ENCODE measurements at places on chromosomes 13 and 19.

GRCh38 chr13:81406639-81407292 is 1065.8 kb upstream of the SPRY2 start:
- no peak for DNase-seq

GRCh38 chr13:62296812-62297211 is 881.2 kb upstream of the PCDH20 start:
- DNase-seq: no peak

- DNase-seq: no peak
Measured at GRCh38 chr19:518598-519231, 11.4 kb downstream of the TPGS1 start.

GRCh38 chr19:33698576-33699435 is 77.1 kb downstream of the CHST8 start:
- DNase-seq: no peak

GRCh38 chr13:102586615-102587014 is 10.2 kb upstream of the TPP2 start:
- DNase-seq: no peak

GRCh38 chr19:31135841-31136240 is 213.4 kb downstream of the TSHZ3 start:
- DNase-seq: no peak

- DNase-seq: no peak
Measured at GRCh38 chr13:26185720-26186117, 36.4 kb downstream of the RNF6 start.

DNA sequence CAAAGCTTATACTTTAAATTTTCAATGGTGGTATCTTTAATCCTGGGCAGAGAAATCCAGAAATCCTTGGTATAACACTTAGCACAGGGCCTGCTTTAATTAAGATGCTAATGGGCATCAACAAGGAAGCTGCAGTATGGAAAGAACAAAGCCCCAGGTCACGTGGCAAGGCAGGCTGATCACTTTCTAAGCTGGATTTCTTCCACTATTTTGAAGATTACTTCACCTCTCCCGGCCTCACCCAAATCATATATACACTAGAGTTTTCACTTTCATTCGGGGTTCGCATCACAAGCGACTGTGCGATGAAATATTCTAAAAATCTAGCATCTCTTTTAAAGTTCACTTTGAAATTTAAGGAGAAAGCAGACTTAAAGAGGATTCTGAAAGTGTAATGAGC is 71.8 kb downstream of the STARD13 start:
- DNase-seq: no peak

GRCh38 chr13:111315347-111315995 is 5.0 kb upstream of the TEX29 start:
- no peak for DNase-seq

DNA sequence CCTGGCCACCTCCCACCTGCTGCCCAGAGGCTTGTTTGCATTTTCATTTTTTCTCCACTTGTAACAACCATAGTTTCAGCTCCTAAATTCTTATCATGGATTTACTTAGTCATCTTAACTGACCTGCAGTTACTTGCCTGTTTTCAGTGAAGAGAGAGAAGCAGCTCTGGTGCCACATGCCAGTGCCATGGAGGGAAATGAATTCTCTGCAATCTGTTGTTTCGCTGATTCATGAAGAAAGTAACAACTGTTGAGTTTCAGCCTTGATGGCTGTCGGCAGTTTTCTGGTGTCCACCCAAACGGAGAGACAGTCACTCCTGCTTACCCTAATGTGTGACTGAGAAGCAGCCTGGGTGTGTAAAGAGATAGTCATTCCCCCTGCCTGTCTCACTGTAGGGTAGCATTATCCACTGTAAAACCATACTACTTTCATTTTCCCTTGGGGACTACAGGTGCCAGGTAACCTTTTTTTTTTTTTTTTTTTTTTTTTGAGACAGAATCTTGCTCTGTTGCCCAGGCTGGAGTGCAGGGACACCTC is 116.1 kb downstream of the DNAJC3 start:
- no peak for DNase-seq

DNA sequence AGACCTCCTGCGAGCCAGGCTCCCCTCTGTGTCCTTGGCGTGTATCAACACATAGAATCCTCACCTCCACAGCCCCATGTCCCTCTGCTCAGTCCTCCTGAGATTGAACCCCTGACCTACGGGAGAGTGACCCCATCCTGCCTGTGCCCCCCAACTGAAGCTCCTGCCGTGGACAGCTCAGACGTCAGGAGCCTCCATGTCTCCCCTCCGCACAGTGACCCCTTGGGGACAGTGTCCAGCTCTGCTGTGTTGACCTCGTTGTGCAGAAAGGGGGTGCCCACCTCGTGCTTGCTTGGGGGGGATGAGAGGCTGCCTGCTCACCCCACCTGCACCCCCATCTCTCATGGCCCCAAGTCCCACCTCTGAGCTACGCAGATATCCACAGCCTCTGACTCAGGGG is 490 bp upstream of the SIGLEC9 start:
- no peak for DNase-seq

GRCh38 chr13:72346716-72347115 is 380.7 kb downstream of the MZT1 start:
- no peak for DNase-seq

DNA sequence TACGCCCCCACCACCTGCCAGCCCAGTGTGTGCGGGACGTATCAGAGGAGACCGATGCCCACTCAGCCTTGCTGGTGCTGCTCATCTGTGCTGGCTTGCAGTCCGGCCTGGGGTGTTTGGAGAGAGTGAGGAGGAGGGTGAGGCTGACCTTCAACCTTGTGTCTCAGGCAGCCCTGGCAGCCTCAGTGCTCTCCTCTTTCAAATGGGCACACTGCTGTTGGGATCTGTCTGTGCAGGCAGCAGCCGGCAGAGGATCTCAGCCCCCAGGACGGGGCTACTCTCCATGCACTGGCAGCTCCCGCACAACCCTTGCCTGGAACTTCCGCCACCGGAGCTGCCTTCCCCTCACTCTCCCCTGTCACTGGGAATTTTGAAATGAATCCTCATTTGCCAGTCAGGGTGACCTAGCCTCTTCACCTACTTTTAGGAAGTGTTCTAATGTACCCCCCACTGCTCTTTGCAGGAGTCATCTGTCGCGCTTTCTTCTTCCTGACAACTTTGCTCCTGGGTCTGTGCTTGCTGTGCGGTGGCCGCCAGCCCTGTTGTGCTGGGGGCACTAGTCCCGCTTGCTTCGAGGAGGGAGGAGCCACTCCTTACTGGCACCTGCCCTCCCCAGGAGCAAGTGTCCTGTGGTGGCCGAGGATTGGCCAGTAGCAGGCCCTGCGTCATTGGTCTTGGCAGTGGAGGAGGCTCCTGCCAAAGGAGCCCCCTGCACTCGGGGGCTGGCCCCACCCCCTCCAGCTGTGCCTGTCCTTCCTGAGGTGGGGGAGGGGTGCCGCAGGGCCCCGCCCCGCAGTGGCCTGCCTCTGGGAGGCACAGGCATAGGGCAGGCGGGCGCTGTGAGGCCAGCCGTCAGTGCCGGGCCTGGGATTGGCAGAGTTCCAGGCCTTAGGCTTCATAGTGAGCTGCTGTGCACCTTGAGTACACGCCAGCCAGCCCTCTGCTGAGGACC is 53.4 kb downstream of the TSSK6 start:
- DNase-seq: peak; percentile 50

DNA sequence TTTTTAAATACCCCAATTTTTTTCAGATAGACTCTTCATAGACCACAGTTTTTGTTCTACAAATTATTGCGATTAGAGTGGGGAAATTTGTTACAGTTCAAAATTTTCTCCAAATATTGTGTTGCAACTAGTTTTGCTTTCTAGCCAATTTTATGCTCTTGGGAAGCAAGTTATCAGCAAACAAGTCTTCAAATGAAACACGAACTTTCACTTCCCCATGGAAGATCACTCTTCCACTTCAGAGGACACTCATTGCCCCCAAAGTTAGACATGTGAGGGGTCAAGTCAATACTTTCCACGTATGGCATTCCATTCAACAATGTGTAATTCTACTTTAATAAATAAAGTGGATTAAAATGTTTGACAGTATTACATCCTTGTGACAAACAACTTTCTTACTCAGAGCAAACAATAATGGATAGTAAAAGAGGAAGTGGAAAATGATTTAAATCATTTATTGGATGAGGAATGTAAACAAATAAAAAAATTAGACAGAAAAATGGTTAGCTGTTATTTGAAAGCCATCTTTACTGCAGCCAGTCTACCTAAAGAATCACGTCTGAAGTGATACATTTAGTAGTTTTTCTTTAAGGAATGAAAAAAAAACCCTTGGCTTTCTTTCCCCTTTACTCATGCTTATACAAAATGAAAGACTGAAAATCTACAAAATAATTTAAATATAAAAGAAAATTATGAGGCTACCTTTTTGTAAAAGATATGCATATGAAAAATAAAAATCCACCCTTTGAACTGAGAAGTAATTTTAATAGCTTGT is 41.2 kb upstream of the TNFSF11 start:
- DNase-seq: no peak

- DNase-seq: no peak
Measured at GRCh38 chr13:97921176-97921816, 32.2 kb upstream of the IPO5 start.

DNA sequence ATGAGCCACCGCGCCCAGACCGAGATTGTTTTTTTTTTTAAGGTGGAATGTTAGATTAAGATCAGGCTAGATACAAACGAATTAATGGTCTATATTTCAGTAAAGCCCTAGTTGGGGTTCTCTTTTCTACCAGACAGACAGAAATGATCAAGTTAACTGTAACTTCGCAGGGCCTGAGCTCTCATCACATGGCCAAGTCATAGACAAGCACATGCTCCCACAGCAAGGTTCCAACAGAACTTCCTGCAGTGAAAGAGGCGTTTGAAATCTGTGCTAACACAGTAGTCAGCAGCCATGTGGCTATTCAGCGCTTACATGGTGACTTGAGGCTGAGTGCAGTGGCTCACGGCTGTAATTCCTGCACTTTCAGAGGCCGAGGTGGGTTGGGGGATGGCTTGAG is 34.7 kb upstream of the SEMA6B start:
- DNase-seq: no peak

GRCh38 chr19:41233748-41234240 is 14.8 kb downstream of the AXL start:
- DNase-seq: no peak

- peak; percentile 43 for DNase-seq
Measured at GRCh38 chr19:57819475-57820148, 4.9 kb upstream of the ZNF552 start.

GRCh38 chr13:113461022-113461751 is 7.9 kb upstream of the ADPRHL1 start:
- DNase-seq: no peak

GRCh38 chr13:49840266-49840665 is 47.8 kb upstream of the KPNA3 start:
- no peak for DNase-seq

- DNase-seq: no peak
Measured at GRCh38 chr19:22627526-22627925, 6.6 kb upstream of the ZNF492 start.

DNA sequence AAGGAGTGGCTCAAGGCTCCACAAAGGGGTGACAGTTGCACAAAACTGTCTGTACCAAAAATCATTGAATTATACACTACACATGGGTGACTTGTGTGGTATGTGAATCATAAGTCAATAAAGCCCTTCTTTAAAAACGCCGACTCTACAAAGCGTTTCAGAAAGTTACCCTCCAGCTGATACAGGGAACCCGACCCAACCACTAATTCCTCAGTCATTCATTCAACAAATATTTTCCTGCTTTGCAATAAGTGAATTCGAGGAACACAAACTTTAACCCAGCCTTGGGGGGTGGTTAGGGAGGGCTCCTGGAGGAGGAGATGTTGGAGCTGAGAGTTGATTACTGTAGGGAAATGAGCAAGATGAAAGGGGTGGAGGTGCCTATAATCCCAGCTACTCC is 32.0 kb downstream of the LTBP4 start:
- DNase-seq: no peak

DNA sequence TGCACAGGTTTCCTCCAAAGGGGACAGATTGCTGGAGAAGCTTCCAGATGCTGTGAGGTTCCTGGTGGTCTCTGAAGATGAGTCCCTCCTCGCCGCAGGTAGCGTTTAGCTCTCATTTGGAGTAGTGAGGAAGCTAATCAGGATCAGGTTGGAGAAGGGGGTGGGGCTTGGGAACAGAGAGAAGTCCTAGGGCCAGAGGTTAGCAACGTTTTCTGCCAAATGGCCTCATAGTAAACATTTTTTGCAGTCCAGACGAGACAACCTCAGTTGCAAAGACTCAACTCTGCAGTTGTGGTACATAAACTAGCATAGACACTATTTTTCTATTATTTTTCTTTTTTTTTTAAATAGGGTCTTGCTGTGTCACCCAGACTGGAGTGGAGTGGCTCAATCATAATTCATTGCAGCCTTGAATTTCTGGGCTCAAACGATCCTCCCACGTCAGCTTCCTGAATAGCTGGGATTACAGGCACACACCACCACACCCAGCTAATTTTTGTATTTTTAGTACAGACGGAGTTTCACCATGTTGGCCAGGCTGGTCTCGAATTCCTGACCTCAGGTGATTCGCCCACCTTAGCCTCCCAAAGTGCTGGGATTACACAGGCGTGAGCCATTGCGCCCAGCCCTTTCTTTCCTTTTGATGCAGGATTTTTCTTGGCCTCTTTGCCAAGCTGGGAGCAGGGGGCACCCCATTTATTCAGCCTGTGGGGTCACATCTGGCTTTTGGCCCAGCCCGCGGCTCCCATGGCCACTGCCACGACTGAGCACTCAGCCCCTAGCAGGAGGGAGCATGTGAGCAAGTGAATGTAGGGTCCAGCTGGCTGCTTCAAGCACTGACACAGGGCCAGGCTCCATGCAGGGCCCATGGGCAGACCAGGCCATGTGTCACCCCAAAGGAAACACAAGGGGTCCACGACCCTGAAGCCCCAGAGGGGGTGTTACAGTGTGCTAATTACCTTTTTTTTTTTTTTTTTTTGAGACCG is 34.4 kb upstream of the SIN3B start:
- DNase-seq: no peak

DNA sequence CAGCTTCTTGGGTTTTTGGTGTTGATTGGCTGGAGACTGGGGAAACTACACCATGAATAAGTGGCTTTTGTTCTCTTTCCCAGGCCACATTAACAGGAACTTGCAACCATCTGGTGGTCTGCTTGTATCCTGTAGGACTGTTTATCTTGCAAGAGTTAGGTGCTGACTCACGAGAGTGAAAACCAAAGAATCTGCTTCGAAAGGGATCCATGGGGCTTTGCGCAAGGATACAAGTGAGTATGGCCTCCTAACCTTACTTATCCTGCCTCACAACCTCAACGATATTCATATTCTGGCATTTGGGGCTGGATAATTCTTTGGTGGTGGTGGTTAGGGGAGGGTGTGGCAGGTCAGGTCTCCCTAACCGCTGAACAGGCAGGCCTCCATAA is 4.7 kb upstream of the SIGLECL1 start:
- DNase-seq: peak; percentile 35

GRCh38 chr19:18219911-18220631 is 6.2 kb downstream of the PDE4C start:
- DNase-seq: no peak

- DNase-seq: no peak
Measured at GRCh38 chr13:46195016-46195415, 13.0 kb upstream of the LCP1 start.
